DMS153 (cell line): ENCODE measurements at places on chromosomes 5 and 9.

DNA sequence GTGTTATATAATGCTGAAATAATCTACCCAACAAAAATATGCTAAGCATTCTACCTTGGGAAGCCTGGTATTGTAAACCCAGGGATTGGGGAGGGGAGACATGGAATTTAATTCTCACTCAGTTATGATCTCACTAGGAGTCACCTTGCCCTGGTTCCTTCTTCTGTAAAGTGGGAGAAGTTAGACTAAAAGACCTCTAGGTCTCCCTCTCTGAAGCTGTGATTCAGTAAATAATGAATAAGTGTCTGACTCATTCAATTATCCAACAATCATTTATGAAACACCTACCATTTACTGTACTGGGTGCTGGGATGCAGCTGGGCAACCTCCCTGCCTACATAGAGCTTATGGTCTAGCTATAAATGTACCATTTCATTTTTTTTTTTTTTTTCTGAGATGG lies 20.2 kb upstream of the SPARC start:
- no peak for DNase-seq

- no peak for DNase-seq
Observed at GRCh38 chr9:119722384-119722783, 353.1 kb upstream of the BRINP1 start.

- DNase-seq = no peak
Observed at GRCh38 chr5:31185951-31186350, 7.5 kb upstream of the CDH6 start.

- DNase-seq = no peak
Observed at GRCh38 chr5:135345956-135346731, 52.9 kb downstream of the MACROH2A1 start.

DNA sequence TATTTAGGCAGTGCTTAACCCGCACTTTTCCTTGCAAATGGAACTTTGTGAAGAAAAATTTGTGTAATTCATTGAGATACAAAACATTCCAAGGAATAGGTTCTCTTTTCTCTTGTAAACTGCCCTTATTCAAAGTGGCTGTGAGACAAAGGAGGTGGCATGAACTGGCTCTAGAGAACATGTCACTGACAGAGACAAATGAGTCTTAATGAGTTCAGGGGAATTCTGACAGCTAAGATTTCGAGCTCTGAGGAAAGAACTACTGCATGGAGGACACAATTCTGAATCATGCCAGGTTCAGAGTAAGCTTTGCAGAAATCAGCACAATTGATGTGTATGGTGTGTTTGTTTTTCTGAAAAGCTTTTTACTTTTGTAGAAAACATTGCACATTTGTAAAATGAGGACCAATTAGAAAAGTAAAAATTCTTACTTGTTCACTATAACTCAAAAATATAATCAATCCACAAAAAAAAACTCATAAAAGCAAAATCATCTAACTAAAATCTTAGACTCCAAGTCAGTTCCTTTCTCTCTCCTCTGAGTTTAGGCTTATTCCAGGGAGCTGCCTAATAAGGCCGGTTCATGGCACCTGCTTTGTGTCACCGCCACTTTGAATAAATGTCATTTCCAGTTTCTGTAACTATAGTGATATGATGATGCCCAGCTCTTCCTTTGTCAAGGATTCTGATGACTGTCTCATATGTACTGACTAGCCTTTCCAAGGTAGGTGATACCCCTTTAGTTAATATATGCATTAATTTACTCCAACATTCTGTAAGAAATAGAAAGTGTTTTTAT lies 163.2 kb downstream of the HCN1 start:
- no peak for DNase-seq

GRCh38 chr5:6845856-6846255 lies 132.6 kb downstream of the TENT4A start:
- no peak for DNase-seq

GRCh38 chr9:69463497-69464068 lies 138.6 kb downstream of the ENTREP1 start:
- DNase-seq = no peak

- no peak for DNase-seq
Observed at GRCh38 chr5:105739732-105740131, 1931.0 kb downstream of the EFNA5 start.

GRCh38 chr9:124001866-124002525 lies 9.6 kb upstream of the LHX2 start:
- no peak for DNase-seq

DNA sequence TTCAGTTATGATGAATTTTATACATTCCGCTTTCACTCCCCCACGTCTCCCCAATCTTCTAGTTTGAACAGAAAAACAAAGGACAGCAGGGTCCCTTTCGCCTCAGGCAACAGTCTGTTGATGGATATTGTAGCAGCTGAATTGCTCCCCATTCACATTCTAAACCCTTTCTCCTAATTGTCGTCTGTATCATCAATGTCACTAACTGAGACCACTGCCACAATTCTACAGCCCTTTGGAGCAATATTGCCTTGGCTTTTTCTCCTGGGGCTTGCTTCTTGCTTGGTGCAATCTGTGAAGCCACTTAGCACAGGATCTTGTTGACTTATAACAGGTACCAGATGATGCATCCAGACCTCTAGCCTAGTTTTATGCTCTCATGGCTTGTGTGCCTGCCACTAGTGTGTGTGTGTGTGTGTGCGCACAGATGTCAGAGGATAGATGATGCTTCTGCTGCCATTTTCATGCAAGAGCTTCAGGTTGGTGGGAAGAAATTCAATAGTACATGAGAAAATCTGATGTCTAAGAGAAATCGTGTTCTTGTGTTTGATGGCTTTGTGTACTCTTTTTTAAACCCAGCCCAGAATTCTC lies 195.2 kb upstream of the ISL1 start:
- DNase-seq = no peak

DNA sequence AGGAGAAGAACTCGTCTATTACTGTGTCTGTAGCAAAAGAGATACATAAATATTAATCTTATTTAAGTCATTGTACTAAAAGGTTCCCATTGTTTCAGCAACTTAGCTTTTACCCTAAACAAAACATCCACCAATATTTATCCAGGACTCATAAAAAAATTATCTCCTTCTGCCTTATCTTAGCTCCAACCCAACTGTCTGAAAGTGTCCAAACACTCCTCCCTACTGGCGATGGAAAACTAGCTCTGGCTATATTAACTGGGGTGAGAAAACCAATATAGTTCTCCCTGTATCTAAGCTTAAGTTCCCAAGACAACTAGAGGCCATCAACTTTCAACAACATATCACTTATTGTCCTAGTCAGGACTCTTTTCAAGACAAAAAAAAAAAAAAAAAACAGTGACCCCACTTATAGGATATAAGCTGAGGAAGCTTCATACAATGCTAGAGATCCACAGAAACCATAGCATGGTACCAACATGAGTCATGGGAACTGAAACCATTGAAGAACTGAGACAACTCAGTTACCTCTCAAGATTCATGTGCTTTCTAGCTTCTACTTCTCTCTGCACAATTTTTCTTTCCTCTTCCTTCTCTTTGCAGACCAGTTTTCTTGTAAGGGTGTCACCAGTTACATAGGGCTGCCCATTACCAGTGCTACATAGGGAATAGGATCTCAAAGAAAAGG lies 150.7 kb upstream of the RASA1 start:
- DNase-seq = no peak

GRCh38 chr5:77031891-77032290 lies 1.7 kb downstream of the AGGF1 start:
- DNase-seq = no peak

DNA sequence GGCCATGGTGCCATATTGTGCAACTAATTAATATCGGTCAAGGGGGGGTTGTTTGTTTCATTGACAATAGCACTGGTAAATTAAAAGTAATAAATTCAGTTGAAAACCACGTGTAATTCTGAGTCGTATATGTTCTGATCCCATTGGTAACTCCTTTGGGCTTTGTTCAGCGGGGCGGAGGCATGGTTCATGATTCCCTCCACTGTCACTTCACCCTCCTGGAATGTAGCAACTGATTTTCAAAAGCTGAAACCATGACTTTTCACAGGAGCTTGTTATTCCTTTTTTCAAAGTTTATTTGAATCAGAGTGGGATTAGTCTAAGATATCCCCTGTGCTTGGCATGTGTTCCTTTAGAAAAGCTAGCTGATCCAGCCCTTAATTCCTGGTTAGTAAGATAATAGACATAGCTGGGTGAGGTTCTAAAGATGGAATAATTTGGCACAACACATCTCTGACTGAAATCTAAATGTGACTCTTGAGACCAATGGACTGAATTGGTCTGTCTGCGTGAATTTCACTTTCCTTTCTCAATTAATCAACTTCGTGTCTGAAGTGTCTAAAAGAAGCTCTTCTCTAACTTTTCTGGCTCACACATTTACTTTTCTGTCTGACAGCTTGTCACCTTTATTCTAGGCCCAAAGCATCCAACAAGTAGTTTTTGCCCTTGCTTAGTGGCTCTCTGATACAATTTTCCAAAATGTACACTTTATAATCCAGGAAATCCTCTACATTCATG lies 185.7 kb upstream of the VCAN start:
- DNase-seq = no peak

GRCh38 chr5:119418606-119419100 lies 33.6 kb upstream of the HSD17B4 start:
- no peak for DNase-seq

- no peak for DNase-seq
Observed at GRCh38 chr9:22863736-22864135, 417.1 kb downstream of the DMRTA1 start.

DNA sequence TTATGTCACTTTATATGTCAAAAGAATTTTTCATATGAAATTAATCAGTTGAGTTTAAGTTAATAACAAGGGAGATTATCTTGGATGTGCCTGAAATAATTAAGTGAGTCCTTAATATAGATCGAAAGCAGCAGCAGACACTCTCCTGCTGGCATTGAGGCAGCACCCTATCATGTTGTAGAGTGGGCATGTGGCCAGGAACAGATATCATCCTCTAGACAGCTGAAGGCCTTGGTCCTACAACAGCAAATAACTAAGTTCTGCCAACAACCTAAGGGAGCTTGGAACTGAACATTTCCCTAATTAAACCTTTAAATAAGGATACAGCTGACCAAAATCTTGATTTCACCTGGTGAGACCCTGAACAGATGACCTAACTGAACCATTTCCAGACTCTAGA lies 25.8 kb upstream of the UGT3A1 start:
- DNase-seq = no peak

DNA sequence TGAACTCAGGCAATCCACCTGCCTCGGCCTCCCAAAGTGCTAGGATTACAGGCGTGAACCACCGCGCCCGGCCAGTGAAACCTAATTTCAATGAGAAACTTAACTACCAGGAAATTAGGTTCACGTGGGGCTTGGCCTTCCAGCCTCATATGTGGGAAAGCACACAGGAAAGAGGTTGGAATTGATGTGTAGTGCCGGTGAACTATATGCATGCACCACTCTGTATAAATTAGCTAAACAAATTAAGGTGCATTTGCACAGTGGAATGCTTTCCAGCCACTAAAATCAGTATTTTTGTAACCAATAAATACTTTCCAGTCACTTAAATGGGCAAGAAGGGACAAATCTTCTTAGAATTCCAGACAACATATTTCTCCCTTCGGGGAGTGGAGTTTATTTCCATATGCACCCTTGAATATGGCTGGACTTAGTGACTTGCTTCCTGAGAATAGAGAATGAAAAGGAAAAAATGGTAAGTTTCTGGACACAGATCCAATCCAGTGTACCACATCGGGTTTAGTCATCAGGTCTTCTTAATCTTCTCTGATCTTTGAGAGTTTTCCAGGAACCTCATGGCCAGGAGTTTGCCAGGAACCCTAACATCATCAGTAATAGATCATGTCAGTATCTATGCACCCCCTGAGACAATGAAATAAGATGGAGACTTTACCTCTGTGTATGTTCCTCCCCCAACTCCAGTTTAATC lies 24.9 kb downstream of the ATOX1 start:
- DNase-seq = no peak

- no peak for DNase-seq
Observed at GRCh38 chr5:2187156-2187555, 304.4 kb upstream of the IRX4 start.

DNA sequence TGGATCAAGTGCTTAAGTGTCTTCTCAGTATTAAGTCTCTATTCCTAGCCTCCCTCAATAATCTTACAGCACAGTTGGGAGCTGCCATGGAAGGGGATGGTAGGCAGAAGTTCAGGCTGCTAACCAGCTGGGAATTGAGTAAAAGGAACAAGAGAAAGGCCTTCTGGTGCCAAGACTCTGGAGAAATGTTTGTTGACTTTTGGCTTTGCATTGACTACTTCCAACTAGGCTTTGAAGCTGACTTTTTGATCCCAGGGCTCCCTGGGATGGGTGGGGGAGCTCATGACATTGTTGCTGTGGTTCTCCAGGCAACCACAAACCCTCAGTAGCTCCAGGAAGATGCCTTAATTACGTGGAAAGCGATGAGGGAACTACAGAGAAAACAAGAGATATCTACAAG lies 85.2 kb upstream of the HTR4 start:
- DNase-seq = no peak

DNA sequence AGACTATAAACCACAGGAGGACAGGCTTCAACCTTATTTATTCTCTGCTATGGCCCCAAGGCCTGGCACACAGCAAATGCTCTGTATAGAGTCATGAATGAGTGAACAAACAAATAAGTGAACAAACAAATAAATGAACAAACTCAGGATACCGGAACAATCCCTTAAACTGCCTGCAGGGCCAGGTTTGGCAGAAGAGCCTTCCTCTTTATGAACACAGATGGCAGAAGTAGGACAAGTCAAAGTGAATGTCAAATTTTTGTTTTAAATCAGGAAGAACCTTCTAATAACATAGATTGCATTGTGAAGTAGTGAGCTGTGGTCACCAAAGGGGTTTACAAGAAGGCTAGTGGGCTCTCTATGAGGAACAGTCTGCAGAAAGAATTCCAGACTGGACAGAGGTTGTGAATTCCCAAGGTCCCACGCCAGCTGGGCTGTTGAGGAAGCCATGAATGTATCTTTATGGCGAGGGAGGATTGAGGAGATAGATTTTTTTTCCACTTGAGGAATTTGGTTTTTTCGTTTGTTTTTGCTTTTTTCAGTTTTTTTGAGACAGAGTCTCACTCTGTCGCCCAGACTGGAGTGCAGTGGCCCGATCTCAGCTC lies 30.3 kb upstream of the STING1 start:
- DNase-seq = no peak
